ENCODE measurements at places on chromosomes 7 and 10.

GRCh38 chr7:66304536-66304935 is 99.4 kb downstream of the TPST1 start:
- no peak overlapping the region for H3K4me3 ChIP-seq
- H3K27me3 ChIP-seq: no peaks in the 10 kb centered on the region
- H3K36me3 ChIP-seq: no peaks in the 10 kb centered on the region

GRCh38 chr10:5779730-5780129 is 33.5 kb downstream of the GDI2 start:
- DNase-seq: no peak
- no peak overlapping the region for H3K4me3 ChIP-seq
- peaks cover 23% of the 10 kb centered on the region for H3K4me1 ChIP-seq
- peaks cover 74% of the 10 kb centered on the region for H3K36me3 ChIP-seq

GRCh38 chr10:58104351-58104751 is 163.3 kb downstream of the IPMK start:
- DNase-seq: no peak
- no peaks in the 10 kb centered on the region for H3K4me1 ChIP-seq
- H3K4me3 ChIP-seq: no peak overlapping the region
- H3K27ac ChIP-seq: no peak overlapping the region

DNA sequence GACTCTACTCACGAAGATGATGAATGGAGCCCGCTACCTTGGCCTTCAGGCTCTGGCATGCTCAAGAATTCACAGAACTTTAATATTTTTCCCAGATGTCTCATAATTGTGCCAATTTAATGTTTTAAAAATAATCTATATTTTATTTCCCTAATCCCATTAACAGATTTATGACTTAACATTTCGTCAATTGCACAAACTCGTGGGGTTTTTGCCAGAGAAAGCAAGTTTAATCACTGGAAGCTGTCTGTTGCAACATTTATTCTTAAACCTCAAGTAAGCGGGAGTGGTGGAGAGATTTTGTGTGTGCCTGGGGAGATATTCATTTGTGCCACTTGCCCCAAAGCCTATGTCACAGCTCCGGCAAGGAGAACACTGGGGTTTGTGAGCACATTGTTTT is 117.9 kb downstream of the TEX36 start:
- no peak overlapping the region for H3K4me3 ChIP-seq
- no peaks in the 10 kb centered on the region for H3K36me3 ChIP-seq
- no peaks in the 10 kb centered on the region for H3K4me1 ChIP-seq
- no peak overlapping the region for H3K27ac ChIP-seq

DNA sequence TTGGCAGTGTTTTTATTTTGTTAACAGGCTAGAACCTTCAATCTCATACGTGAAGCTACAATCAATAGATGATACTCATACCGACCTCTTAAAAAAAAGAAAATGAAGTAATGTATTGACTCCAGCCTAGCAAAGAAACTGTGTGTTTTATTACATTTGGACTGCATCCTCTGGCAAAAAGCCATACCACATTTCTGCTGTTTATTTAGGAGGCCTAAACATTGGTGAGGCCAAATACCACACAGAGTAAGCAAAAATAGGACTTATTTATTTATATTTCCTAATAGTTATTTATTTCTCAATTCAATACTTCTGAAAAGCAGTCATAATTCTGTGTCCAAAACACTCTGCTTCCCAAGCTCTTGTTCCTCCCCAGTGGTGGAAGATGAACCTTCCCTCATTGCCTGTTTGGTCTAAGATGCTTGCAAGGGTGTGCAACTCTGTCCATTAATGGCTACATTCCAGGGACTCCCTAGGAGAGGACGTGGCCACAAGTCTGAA is 398.8 kb upstream of the KLF6 start:
- DNase-seq: no peak
- H3K27me3 ChIP-seq: no peaks in the 10 kb centered on the region
- H3K36me3 ChIP-seq: no peaks in the 10 kb centered on the region
- no peak overlapping the region for H3K27ac ChIP-seq
- peaks cover 4% of the 10 kb centered on the region for H3K4me1 ChIP-seq
- H3K4me3 ChIP-seq: no peak overlapping the region

- no peaks in the 10 kb centered on the region for H3K4me1 ChIP-seq
- H3K36me3 ChIP-seq: peaks cover 11% of the 10 kb centered on the region
- peak overlapping the region; percentile 51 for H3K4me3 ChIP-seq
These were observed 141.3 kb upstream of the VKORC1L1 start for GRCh38 chr7:65731562-65732035.

GRCh38 chr7:30893357-30893756 is 18.3 kb upstream of the AQP1 start:
- H3K4me3 ChIP-seq: no peak overlapping the region
- H3K36me3 ChIP-seq: no peaks in the 10 kb centered on the region
- H3K27ac ChIP-seq: peak overlapping the region; percentile 77
- H3K4me1 ChIP-seq: peaks cover 76% of the 10 kb centered on the region
- no peak for DNase-seq

Data from lower lobe of right lung (tissue), 2 donors.